ENCODE measurements at places on chromosomes 4 and X. TPM values are rescaled to one million over a fixed set of nuclear protein-coding genes. Genes with fewer than 3 reads are reported as not detected.

GRCh38 chr4:102734591-102735385 lies 26.0 kb downstream of the MANBA start:
- DNase-seq: peak; percentile 21

DNA sequence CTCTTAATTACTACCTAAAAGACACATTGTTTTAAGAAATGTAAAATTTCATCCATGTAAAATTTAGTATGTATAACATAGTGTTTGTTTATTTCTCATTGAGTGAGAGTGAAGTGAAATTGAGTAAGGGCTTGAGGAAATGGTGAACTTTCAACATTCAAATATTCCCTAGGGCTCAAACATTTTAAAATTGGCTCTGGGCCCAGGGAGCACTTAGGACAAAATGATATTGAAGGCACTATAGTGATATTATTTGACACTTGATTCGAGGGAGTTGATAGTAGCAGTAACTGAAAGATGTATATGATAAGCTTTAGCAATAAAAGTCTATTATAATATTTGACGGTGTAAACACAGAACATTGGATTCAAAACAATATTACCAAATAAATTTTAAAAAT lies 1244.0 kb upstream of the TENM3 start:
- no peak for DNase-seq

- DNase-seq: no peak
Observed at GRCh38 chrX:46072372-46072771, 472.8 kb downstream of the ZNF674 start.

FGF13 gene
- total RNA-seq: not detected

DNA sequence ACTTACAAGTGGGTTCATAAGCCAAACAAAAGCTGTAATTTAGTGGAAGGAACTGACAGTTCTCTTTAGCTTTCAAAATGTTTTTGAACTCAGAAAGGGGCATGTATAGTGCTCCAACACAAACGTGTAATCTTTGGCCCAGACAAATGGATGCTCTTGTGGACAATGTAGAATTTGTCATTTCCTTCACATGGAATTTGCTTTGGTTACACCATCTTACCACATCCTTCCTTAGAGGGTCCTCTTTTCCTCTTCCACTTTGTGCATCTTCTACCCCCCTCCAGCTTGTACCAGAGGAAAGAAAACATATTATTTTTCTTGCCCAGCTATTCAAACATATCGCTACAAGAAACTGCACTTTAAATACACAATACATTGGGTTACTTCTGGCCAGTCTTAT lies 42.4 kb downstream of the MEPE start:
- no peak for DNase-seq

Data from fibroblast of villous mesenchyme (primary cell).